Skin of body (tissue), 3 donors: ENCODE measurements at places on chromosomes 4 and X.
A peak's percentile ranks its signal among the peaks of the same experiment; 100 is the strongest.

- DNase-seq = no peak
Observed at GRCh38 chr4:10639100-10639499, 45.5 kb downstream of the CLNK start.

DNA sequence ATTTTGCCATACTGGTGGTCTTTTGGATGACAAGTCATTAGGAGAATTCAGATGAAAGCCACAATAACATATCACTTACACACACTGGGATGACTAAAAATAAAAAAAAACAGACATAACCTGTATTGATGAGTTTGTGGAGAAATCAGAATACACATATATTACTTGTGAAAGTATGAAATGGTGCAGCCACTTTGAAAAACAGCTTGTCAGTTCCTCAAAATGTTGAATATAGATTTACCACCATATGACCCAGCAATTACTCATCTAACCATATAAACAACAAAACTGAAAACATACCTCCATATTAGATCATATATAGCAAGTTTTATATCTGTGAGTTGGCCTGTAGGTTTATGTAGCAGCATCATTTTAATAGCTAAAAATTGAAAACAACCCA lies 608.7 kb downstream of the TLL1 start:
- no peak for DNase-seq

- no peak for DNase-seq
Observed at GRCh38 chrX:129659141-129659540, 4.4 kb upstream of the APLN start.

DNA sequence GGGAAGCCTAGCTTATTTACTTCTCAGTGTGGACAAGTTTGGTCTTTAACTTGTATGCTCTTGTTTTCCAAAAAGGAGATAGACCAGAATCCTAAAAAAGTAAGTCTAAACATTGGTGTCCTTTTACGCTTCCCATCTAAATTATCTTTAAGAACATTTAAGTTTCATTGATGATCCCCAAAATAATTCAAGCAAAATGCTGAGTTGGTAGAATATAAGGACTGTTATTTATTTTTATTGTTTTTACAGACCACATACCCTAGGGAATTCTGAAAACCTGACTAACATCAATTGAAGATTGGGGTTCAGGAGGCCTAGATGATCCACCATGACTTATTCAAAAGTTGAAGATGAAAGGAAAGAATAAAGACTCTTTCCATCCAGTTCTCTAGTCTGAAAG lies 653.0 kb downstream of the CCSER1 start:
- no peak for DNase-seq

GRCh38 chrX:18468599-18468998 lies 43.2 kb downstream of the CDKL5 start:
- DNase-seq = no peak

GRCh38 chr4:185128272-185129119 lies 14.6 kb upstream of the SLC25A4 start:
- DNase-seq = no peak

- no peak for DNase-seq
Observed at GRCh38 chrX:2536974-2537373, 36.2 kb upstream of the DHRSX start.

- no peak for DNase-seq
Observed at GRCh38 chr4:8817813-8818062, 53.9 kb downstream of the HMX1 start.

- no peak for DNase-seq
Observed at GRCh38 chr4:101818362-101818761, 27.8 kb downstream of the BANK1 start.

DNA sequence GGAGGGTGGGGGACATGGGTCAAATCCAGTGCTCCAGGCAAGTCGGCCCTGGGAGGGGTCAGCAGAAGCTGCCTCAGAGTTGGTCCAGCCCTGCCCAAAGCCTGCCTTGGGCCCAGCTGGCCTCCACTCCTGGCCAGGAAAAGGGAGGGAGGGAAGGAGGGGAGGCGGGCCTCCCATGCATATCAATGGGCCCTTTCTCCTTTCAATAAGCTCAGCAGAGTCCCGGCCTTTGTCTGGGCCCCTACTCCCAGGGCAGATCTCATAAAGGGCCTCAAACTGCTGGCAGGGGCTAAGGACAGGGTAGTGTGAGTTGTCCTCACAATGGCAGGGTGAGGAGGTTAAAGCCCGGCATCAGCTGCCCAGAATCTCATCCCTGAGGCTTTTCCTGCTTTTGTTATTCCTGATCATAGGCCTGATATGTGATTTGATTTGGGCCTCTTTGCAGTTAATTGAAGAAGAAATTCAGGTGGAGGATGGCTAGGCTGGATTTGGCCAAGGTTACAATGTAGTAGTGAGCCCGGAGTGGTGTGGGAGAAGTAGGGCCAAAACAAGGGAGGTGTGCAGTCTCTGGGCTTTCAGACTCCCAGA lies 121.1 kb upstream of the ATP6AP2 start:
- DNase-seq = no peak

- DNase-seq = peak; percentile 15
Observed at GRCh38 chr4:79044141-79044659, 105.0 kb upstream of the PAQR3 start.

DNA sequence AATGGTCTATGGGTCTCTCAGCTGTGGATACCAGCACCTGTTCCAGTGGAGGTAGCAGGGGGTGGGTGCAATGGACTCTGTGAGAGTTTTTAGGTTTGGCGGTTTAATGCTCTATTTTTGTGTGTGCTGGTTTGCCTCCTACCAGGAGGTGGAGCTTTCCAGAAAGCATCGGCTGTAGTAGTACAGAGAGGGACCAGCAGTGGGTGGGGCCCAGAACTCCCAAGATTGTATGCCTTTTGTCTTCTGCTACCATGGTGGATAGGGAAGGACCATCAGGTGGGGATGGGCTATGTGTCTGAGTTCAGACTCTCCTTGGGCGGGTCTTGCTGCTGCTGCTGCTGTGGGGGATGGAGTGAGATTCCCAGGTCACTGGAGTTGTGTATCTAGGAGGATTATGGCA lies 557.2 kb upstream of the GRID2 start:
- no peak for DNase-seq

GRCh38 chr4:73436674-73437557 lies 895 bp downstream of the AFP start:
- no peak for DNase-seq

GRCh38 chr4:70269674-70270073 lies 27.3 kb downstream of the CSN3 start:
- no peak for DNase-seq

- DNase-seq = no peak
Observed at GRCh38 chr4:118843237-118843636, 7.3 kb upstream of the SEC24D start.

DNA sequence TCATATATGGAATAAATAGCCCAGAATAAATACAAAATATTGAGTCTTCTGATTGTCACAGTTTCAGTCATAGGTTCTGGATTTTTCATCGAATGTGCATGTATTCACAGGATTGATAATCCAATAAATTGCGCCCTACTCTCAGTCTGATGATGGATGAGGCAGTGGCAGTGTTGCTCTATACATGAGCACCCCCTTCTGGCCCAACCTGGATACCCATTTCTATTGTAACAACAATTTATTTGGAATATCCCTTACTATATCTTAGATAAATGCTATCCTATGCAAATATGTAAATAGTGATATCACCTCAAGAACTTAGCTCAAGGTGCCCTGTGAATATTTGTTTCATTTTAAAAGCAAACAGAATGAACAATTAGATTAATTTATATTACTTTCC lies 733.7 kb upstream of the PABPC4L start:
- DNase-seq = no peak

GRCh38 chrX:148885203-148885602 lies 384.8 kb downstream of the AFF2 start:
- DNase-seq = no peak

GRCh38 chrX:54063361-54063760 lies 19.1 kb upstream of the PHF8 start:
- DNase-seq = no peak

GRCh38 chrX:108439961-108440696 lies 491 bp downstream of the COL4A5 start:
- no peak for DNase-seq

- no peak for DNase-seq
Observed at GRCh38 chr4:177323416-177323815, 13.7 kb downstream of the NEIL3 start.

DNA sequence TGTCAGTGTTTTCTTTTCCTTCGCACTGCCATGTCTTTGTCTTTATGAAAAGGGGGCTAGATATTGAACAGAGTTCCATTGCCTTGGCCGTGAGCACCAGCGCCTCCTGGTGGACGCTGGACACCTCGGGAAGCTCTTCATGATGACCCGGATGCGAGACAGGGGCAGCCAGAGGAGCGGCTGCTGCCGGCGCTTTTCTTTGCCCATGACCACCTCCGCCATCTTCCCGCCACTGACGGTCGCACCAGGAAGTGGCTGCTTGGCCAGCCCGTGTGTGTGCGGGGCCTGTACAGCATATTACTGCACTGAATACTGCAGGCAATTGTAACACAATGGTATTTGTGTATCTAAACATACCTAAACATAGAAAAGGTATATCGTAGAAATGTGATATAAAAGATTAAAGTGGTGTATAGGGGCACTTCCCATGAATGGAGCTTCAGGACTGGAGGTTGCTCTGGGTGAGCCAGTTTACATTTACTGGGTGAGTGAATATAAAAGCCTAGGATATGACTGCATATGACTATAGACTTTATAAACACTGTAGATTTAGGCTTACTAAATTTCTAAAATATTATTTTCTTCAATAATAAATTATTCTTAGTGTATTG lies 15.8 kb upstream of the GRIA2 start:
- no peak for DNase-seq

DNA sequence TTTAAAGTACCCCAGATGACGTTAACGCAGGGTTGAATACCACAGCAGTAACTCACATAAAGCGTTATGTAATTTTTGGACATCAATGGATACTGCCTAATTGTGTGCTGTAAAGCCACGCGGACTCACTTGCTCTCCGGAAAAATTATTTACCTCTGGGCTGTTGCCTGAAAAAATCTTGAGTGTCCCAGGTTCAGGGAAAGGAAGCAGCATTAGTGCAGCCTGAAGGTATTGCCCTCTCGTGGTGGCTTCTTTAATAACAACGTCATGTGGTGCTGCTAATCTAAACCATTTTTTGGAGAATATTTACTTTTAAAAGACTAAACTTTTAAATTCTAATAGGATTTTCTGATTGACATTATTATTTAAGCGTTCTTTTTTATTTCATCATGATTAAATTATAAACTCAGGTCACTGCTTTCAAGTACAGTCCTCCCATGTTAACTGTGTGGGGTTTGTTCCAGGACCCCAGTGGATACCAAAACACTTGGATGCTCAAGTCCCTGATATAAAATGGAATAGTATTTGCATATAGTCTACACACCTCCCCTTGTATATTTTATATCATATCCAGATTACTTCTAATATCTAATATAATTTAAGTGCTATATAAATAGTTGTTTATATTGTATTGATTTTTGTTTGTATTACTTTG lies 384.8 kb downstream of the FAM133A start:
- DNase-seq = no peak

DNA sequence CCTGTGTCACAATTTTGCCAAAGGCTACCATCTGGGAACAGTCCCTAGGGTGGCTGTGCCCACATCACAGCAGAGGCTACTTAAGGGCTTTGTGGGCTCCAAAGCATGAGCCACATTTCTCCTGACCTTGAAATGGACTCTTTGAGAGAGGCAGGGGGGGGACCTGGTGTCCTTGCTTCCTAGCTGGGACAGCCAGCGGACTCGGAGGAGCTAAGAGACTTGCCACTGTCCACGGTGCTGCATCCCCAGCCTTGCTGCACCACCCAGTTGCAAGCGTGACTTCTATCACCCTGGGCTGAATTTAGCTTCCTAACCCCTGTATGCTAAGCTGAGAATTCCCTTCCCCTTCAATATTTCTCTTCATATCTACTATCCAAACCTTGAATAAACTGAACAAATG lies 99.0 kb downstream of the PHKA2 start:
- no peak for DNase-seq

GRCh38 chr4:6152869-6153705 lies 47.3 kb downstream of the JAKMIP1 start:
- DNase-seq = no peak

DNA sequence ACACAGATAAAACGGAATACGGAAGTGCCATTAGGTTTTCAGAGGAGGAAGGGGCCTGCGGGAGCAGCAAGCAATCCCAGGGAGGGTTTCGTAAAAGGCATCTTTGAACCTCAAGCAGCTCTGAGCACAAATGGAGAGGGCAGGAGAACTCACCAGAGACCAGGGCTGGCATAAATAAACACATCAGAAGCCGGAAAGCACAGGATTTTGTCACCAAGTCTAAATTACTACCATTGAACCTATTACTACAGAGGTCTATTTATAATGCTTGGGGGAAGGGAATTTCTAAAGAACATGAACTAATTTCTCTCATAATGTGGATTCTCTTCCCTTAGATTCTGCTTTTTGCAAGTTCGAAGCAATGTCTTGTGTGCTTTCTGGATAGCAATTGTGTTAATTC lies 39.6 kb upstream of the MBTPS2 start:
- DNase-seq = no peak

- DNase-seq = peak; percentile 41
Observed at GRCh38 chrX:103376118-103376978, at the start of gene BEX3. BEX3 (plus strand) TSS chrX:103376538; CDS start chrX:103377522, 984 bp downstream.

DNA sequence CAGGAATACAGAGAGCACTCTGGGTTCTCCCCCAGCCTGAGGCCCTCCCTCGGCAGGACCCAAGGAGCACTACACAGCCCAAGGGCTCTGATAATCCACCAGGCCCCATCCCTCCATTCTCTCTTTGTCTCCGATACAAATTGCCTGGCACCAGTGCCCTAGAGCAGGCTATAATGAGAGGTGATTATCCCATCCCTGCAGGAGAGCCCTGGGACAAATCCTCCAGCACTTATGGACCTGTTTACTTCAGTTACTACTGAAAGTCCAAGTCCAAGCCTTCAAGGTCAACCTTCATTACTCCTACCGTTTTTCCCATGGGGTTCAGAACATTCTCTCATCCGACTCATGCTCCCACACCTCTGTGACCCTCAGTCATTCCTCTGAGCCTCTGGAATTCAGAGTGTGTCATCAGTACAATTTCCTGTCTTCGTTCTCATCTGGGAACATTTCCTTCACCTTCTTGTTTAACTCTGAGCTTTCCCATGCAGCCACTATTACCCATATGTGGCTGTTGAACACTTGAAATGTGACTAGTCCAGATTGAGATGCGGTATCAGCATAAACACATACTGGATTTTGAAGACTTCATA lies 299.0 kb downstream of the RAPGEF2 start:
- DNase-seq = no peak
